OCI-M1 (cell line): ENCODE measurements at places on chromosomes 16 and 17.

GRCh38 chr17:2478458-2478857, 33.2 kb downstream of the METTL16 start:
- DNase-seq = no peak

GRCh38 chr16:11133344-11133943, 122.6 kb downstream of the SOCS1 start:
- DNase-seq = no peak

- DNase-seq = no peak
Observed at GRCh38 chr17:42210046-42210445, 15.8 kb upstream of the GHDC start.

DNA sequence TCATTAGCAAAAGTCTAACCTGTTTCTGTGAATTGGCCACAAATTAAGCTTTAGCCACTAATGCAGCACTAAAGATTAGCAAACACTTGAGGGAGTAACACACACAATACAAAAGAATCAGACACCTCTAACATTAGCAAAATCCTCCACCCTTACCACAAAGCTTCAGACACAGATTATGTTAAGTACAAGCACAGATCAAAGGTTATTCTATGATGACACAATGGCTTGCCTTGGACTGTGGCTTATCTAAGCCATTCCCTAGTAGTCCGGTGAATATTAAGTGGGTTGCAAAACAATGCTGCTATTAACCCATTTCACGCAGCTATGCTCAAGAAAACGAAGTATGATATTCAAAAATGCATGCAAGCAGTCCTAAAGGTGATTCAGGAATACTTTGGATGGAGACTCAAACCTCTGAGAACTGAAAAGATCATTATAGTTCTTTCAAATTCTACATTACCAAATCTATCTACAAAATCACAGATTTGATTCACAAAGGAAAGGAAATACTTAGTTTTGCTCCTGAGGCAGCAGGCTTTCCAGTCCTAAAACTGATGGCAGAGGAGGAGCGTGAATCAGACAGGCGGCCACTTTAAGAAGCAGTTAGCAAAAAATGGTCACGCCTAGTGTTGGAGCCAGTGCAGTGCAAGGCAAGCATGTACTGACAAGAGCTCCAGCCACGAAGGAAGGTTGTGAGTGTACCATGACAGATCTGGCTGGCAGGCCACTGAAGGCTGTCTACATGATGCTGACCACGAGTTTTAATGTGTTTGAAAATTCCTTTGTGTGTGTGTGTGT, 67.2 kb downstream of the PARN start:
- no peak for DNase-seq

- DNase-seq = no peak
Observed at GRCh38 chr17:50924800-50925199, 58.6 kb upstream of the TOB1 start.

- no peak for DNase-seq
Observed at GRCh38 chr17:19717411-19717908, 1.1 kb upstream of the SLC47A2 start.

DNA sequence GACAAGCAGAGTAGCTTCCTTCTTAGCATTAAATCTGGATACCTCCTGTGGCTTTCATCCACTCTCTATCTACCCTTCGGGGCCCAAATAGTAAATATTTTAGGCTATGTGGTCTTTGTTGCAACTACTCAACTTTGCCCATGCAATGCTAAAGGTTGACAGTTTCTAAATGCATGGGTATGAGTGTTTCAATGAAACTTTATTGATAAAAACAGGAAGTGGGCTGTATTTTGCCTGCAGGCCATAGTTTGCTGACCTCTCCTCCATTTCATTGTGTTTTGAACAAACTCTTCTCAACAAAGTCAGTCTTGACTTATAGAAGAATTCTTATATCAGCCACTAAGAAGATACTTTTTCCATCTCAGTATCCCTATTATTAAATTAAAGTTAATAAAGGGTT, 34.1 kb downstream of the ACSM2A start:
- no peak for DNase-seq

DNA sequence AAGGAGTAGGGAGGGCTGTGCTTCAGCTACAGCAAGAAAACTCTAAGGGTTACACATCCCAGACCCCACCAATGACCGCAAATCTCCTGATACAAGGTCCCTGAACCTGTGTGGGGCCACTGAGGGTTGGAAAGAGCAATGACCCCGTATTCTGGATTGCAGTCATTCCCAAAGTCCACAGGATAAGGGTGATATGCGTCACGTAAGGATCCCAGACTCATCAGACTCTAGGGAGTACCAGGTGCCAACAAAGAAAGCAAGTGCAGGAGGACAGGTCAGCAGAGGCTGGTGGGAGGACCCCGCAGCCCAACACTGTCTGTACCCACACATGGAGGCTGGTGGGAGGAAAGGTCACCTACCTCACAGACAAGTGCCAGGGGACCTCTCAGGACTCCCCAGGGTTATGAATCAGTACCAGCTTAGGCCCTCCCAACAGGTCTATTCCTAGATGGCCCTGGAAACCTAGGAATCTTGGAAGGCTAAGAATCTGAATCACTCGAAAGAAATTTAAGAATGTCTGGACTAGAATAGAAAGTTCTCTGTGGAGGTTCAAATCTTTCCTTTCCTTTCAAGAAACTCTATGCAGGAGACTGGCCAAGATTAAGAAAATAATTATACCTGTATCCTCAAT, 16.2 kb downstream of the PITPNA start:
- no peak for DNase-seq

DNA sequence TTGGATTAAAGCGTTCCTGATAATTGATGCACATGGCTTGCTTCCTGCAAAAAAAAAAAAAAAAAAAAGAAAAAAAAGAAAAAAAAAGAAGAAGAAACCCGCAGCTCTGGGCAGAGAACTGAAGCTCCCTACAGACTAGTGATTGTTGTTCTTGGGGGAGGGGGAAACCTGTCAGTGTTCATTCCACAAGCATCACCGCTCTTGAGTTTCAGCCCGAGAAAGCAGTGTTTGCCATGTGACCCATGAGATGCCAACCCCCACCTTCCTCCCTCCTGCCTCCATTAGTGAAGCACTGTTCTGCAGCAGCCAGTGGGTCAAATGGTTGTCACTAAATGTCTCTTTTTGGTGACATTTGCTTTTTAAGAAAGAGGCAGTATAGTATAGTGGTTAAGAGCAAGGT, 1.7 kb downstream of the USP43 start:
- no peak for DNase-seq

DNA sequence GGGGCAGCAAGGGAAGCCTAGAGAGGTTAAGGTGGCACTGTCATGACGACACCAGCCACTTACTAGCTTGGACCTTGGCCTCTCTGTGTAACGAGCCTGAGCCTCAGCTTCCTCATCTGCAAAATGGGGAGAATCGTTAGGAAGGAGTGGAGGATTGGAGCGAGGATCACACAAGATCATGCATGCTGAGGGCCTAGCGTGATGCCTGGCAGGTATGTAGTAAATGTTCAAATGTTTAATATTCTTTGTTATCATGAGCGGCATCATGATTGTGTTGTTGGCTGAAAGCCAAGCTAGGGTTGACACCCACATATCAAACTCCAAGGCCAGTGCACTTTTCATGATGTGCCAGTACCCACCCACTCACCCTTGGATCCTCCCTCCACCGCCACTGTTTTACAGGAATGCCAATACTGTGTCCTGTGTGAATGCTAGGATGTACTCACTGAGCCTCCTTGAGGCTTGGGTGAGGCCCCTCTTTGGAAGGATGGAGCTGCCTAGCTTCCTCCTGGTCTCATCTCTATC, 192.5 kb downstream of the MSI2 start:
- no peak for DNase-seq

DNA sequence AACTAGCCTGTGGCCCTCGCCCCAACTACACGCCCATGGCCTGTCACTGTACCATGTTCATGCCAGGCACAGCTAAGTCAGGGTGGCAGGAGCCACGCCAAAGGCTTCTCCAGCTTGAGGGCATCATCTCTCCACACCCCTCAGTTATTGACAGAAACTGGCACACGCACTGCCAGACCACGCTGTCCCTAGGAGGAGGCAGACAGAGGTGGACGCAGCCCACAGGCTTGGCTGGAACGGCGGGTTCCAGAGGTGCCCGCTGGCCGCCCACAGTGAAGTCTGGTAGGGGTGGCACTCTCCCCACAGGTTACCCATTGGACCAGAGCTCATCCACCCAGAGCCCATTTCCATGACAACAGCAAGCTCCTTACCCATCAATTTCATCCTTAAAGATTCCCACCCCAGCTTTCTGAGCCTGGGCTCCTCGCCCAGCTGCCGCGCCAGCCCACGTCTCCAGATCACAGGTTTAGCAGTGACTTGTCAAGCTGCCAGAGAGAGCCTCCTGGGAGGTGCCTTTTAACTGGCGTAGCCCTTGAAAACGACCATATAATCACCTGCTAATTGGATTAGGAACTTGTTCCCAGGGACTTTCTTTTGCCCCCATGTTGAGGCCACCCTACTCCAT, 27.9 kb downstream of the RPRML start:
- DNase-seq = no peak

DNA sequence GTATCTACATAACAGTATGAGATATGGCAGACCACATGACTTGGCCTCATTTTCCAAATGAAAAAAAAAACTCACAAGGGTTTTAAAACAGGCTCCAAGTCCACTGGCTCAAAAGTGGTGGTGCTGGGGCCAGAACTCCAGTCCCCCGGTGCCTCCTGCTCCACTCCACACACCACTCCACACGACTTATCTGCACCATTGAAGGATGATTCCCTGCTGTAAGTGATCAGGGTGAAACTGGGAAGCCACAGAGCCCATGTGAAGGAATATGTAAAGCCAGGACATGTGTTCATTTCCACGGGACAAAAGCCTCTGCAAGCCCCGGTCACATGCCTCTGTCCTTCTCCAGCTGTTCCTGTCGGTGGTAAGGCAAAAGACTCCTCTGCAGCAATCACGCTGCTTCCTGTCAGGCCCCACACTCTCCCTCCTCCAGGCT, 97.2 kb downstream of the ZNF18 start:
- no peak for DNase-seq

GRCh38 chr17:44360826-44361225, 2.8 kb downstream of the FAM171A2 start:
- no peak for DNase-seq
